Epithelial cell of prostate (primary cell): ENCODE measurements at places on chromosomes 16 and 17.

DNA sequence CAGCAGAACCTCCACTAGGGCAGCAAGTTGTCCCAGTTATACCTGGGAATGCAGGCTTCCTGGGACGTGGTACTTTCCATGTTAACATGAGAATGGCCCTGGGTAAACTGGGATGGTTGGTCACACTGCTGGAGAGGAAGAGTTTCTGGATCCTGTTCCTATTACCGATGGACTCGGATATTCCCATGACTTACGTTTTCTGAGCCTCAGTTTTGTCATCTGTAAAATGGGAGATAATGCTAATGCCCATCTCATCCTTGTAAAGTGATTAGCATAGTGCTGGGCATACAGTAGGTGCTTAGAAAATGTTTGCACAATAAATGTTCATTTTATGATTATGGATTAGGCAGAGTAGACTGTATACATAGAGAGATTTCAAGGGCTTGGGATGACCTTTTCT lies 280.9 kb upstream of the EEF2KMT start:
- DNase-seq, result no peak

DNA sequence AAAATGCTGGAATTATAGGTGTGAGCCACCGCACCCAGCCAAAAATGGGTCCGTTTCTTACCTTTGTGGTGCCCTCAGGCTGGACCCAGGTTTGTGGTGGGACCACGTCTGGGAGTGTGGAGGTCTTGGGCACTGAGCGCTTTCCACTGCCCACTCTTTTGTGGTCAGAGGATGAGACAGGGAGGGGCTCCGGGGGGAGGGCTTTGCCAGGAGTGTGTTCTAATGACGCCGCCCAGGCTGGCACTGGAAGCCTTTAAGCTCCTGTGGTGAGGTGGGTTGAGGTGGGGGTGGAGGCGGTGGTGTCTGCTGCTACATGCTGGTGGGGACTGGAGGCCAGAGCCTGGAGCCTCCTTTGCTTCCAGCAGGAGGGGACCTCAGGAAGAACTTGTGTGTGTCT lies 12.8 kb upstream of the ADCY7 start:
- DNase-seq, result no peak

GRCh38 chr16:72560617-72561016 lies 388.7 kb upstream of the PMFBP1 start:
- DNase-seq, result no peak

DNA sequence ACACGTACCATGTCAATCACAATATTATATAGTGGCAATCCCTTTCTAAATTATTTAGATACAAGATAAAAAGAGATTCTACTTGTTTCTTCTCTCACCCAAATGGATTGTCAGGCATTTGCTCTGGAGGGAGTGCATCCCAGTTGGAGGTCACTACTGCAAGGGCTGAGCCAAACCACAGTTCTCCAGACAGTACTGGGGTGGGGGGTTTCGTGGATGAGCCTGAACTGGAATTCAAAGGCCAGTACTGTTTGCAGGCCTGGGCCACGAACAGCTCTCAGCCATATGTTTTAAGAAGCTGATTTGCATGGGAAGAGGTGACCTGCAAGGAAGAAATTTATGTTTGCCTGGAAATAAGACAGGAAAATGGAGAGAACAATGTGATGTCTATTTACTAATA lies 314.9 kb downstream of the PMP22 start:
- no peak for DNase-seq

- DNase-seq, result no peak
Observed at GRCh38 chr16:59964232-59964924, 1230.3 kb upstream of the GOT2 start.

DNA sequence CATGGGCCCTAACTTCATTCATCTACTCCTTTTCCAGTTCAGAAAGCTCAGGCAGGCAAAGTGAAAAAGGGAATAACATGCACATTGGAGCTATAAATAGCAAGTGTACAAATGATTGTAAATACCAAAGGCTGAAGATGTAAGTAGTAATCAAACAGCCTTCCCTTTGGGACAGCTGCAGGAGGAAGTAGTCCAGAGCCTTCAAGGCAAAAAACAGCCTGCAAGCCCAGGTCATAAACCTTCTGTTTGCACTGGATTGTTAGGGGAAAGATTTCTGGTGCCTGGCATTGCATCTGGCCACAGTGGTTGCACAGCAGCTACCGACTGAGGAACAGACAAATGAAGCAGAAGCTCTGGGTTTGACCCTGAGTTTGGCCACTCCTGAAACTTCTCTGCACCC lies 98.6 kb upstream of the PMFBP1 start:
- no peak for DNase-seq
